Right ventricle myocardium inferior (tissue), 1 donor: ENCODE measurements at places on chromosomes 5 and 9.

DNA sequence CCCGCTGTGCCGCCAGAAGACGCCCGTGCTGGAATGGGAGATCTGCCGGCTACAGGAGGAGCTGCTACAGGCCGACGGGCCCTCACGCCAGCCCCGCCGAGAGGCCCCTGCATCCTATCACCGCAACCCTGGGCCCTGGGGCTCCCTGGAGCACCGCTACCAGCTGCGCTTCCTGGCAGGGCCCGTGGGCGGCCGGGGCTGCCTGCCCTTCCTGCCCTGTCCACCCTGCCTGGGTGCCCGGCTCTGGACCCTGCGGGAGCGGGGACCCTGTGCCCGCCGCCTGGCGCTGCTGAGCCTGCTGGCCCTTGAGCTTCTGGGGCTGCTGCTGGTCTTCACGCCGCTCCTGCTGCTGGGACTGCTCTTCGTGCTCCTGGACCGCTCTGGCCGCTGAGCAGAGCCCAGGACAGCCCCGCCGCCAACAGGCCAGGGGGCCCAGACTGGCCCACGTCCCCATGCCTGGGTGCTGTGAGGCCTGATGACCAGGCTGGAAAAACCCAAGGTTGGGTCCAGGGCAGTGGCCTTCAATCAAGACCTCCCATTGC is 3.8 kb downstream of the RNF208 start:
- no peak for DNase-seq

DNA sequence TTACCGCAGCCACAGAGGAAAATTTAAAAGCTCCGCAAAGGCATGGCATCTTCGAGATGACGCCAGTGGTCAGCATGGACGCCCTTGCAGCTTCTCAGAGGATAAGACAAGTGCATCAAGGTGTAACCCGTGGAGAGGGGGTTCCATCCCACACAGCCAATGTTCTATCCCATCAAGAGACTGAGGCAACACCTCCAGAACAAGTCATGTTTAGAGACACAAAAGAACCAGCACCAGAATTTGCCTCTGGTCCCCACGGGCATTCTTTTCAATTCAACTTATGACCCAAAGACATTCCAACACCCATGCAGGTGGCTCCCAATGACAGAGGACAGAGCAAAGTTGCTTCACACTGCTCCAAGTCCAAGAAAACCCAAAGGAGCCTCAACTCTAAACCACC is 20.7 kb downstream of the ROR2 start:
- DNase-seq, result no peak

DNA sequence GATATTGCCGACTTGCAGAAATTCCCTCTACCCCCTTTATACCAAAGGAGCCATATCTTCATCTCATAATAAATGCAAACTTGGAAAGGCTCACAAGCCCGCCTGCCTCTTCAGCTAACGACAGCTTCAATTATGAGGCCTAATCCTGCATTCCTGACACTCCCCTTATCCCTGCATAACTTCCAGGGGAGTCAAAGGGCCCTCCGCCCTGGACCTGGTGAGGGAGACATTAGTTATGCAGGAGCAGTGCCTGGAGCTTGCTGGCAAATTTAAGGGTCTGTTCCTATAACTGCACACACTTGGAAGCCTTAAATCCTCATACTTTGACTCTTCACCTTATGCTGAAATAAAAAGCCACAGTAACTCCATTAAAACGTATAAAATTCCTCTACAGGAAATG is 617.9 kb downstream of the BNC2 start:
- DNase-seq, result no peak

- peak; percentile 21 for DNase-seq
Observed at GRCh38 chr9:133945314-133945975, 46.7 kb downstream of the VAV2 start.

GRCh38 chr9:129570450-129571297 is 50.2 kb downstream of the C9orf50 start:
- no peak for DNase-seq
